Iris pigment epithelial cell (primary cell): ENCODE measurements at places on chromosomes 5 and 9.

DNA sequence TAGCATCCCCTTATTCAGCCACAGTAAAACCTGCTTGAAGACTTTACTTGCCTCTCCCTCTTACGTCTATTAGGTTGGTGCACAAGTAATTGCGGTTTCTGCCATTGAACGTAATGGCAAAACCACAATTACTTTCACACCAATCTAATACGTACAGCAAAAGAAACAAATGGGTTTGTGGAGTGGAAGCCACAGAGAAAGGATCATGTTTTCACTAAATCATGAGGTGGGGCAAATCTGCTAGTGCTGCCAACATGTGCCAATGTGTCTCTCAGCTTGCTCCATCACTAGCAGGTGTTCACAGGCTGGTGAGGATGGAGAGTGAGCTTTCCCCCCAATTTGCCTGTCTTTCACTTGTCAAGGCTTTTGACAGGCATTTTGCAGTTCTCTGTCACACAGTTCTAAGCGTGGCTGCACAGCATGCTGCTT, 15.9 kb downstream of the DMAC1 start:
- DNase-seq, result no peak

DNA sequence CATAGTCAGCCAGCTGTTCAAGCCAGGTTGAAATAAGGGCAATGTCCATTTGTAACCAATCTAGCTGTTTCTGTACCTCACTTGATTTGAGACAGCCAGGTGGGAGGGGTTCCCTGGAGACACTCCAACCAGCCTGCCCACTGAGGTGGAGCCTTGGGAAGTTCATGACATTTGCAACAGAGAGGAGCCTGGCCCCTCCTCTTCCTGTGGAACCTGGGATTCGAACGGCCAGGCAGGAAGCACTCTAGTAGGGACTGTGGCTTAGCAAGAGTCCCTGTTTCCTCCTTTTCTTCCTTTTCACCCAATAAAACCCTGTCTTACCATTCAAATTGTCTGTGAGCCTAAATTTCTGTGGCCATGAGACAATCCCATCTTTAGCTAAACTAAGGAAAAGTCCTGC, 312.3 kb upstream of the NMUR2 start:
- DNase-seq, result no peak

DNA sequence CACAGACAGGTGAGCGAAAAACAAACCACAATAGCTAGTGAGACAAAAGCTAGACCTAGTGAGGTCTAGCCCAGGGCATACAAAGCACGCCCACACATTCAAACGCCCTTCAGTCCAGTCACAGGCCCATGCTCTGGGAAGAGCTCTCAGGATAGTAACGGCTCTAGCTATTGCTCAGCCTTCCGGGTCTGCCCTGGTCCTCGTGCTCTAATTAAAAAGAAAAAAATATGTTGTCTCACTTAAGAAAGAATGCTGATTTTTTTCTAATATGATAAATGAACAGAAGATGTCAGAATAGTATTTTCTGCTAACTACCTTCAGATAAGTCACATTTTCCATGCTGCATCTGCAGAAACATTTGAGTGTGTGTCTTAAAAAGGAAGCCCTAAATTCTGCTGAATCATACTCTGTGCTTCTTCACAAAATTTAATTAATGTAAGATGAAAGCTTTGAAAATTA, 94.5 kb downstream of the PLPP1 start:
- peak; percentile 79 for DNase-seq

DNA sequence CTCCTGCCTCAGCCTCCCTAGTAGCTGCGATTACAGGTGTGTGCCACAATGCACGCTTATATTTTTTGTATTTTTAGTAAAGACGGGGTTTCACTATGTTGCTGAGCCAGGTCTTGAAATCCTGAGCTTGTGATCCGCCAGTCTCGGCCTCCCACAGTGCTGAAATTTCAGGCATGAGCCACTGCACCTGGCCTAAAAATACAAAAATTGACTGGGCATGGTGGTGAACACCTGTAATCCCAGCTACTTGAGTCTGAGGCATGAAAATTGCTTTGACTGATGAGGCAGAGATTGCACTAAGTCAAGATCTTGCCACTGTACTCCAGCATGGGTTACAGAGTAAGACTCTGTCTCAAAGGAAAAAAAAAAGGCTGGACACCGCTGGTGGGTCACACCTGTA, 13.1 kb upstream of the DYNC2I2 start:
- DNase-seq, result no peak

GRCh38 chr9:100601216-100601615, 23.3 kb downstream of the CAVIN4 start:
- peak; percentile 64 for DNase-seq

DNA sequence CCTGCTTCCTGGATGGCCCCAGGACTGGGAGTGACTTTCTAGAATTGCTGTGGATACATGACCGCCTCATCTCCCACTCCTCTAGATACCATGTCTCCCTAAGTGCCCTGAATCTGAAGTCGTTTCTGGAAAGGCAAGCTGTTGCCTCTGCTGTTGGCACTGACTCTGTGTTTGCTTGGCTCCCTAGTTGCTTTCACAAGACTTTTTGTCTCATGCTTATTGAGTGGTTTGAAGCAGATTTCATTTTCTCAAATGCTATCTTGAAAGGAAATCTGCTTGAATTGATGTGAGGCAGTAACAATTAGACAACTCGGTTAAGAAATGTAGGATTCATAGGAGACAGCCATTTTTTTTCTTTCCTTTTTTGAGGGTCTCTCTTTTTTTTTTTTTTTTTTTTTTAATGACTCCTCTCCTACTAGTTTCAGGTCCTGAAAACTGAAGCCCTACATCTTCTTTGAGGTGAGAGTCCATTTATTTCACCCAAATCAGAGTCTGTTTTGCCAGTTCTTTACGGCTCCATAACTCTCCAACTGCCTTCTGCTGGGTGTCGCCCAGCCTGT, 65.9 kb downstream of the PRDM6 start:
- DNase-seq, result no peak

- no peak for DNase-seq
Observed at GRCh38 chr9:36191686-36192085, 965 bp downstream of the CLTA start.

- DNase-seq, result no peak
Observed at GRCh38 chr9:74728176-74728575, 159.5 kb downstream of the TRPM6 start.

DNA sequence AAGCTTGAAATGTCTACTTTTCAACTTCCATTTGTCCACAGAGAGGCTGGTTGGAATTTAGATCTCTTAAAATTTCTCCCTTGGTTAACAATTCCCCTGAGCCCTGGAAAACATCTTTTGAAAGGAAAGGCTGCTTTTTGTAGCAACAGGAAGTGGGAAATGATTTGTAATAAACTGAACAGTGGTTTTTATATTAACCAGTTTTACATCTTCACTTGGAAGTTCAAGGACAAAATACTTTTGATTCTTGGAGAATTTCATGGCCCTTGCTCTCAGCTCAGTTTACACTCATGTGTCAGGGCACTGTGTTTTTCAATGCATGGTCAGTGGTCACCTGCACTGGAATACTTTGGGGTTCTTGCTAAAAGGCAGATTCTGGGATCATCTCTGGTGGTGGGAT, 9.9 kb downstream of the MLANA start:
- DNase-seq, result no peak

- DNase-seq, result peak; percentile 59
Observed at GRCh38 chr5:113378959-113379541, 55.7 kb downstream of the TSSK1B start.

GRCh38 chr5:136655468-136655867, 290.1 kb upstream of the TRPC7 start:
- peak; percentile 21 for DNase-seq

DNA sequence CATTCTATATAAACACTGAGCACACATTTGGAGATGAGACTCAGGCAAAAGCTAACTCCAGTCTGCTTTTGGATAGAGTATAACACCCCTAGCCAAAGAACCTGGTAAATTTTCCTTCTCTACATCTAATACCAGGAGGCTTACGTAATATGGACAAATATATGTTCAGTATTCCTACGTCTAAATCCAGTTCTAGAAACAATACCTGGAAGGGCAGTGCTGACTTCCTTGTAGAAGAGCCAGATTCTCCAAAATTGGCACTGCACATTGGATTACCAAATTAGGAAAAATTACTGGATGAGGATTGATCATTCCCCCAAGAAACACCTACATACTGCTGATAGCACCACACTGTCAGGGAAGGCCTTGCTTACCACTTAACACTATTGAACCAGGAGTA, 247.4 kb downstream of the SAXO1 start:
- no peak for DNase-seq

- no peak for DNase-seq
Observed at GRCh38 chr9:119027901-119028699, 341.1 kb downstream of the BRINP1 start.

DNA sequence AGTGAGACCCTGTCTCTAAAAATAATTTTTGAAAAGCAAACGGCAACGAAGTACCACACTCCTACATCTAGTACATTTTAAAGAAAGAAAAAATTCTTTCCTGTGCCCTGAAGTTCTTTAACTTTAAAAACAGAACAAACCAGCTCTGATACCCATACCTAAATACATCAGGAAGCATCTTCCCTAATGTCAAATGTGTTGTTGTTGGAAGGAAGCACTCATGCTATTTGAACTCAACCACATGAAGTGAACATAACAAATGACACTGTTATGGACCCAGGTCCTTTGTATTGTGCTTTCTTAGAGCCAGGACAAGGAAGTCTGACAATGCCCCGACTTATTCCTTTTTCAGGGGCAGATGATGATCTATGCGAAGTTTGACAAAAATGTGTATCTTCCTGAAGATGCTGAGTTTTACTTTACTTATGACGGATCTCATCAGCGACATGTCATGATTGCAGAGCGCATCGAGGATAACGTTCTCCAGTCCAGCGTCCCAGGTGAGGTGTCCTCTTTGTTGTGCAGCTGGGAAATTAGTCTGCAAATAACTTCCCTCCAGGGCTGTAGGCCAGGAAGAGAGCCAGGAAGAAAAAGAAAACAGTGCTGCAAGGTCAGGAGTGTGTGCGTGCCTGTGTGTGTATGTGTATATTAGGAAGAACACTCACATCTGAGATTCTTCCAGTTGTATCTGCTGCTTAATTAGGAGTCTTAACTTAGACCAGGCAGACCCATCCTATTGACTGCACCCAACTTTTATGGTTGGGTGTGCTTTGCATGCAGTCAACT, 123.7 kb downstream of the ARHGEF28 start:
- DNase-seq, result peak; percentile 48

DNA sequence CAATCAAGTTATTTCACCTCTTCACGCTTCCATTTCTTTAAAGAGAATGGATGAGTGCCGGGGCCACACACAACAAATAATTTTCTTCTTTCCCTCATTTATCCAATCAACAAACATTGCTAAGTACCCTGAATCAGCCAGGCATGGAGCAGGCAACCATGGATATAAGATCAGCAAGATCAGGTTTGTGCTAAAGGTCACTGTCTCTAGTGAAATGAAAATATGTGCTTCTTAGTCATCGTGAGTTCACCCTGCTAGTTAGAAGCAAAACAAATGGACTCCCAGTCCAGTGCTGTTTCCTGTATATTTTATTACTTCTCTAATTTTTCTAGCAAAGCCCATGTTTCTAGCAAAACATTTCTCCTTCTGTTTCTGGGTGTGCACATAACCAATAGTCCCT, 629.2 kb downstream of the BNC2 start:
- DNase-seq, result peak; percentile 82

DNA sequence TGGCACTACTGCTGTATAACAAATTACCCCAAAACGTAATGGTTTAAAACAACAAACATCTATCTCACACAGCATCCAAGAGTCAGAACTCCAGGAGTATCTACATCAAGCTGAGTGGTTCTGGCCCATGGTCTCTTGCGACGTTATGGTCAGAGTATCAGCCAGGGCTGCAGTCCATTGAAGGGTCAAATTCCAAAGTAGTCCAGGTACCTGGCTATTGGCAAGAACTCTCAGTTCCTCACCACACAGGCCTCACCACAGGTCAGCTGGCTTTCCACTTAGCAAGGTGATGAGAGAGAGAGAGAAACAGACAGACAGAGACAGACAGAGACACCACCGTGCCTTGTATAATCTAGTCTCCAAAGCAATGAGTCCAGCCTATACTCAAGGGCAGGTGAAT, 22.6 kb downstream of the EPB41L4A start:
- no peak for DNase-seq

- no peak for DNase-seq
Observed at GRCh38 chr9:99351647-99352046, 129.6 kb downstream of the SEC61B start.

DNA sequence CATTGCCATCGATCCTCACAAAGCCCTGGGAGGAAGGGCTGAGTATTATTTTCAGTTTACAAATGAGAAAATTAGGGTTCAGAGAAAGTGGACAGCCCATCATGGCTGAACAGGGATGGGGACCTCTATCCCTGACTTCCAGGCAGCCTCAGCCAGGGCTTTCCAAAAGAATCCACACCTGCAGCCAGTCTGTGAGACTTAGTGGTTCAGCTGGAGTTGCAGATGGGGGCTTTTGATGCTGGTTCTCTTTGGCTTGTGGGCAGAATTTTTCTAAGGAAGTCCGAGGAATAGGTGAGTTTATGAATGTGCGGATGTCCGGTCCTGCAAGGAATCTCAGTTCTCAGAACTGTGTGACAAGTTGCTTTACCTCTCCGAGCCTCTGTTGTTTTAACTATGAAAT, 138.1 kb downstream of the RGS3 start:
- no peak for DNase-seq

DNA sequence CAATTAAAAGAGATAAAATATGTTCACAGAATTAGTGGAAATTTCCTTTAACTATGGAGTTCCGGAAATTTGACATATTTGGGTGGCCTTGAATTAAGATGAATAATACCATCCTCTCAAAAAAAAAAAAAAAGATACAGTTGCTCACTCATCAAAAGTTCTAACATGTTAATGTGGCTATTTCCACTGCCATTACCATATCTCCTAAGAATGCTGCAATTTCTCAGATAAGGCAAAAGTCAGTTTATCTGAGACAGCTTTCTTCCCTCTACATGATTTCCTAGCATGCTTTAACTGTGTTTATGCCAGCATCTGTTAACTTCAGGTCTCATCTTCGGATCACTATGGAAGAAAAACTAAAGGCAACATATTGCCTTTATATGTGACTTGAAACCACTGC, 2.6 kb downstream of the FASTKD3 start:
- DNase-seq, result no peak

DNA sequence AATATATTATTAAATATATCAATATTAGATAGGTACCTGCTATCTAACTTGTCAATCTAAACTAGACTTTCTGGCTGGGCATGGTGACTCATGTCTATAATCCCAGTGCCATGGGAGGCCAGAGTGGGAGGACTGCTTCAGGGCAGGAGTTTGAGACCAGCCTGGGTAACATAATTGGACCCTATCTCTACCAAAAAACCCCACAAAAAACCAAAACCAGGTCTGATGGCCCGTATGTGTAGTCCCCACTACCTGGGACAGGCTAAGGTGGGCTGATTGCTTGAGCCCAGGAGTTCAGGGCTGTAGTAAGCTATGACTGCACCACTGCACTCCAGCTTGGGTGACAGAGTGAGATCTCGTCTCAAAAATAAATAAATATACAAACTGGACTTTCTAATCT, 55.0 kb downstream of the PJA2 start:
- DNase-seq, result no peak
